ENCODE measurements at places on chromosomes 1 and 21. TPM values are rescaled to one million over a fixed set of nuclear protein-coding genes. Genes with fewer than 3 reads are reported as not detected.
A peak's percentile ranks its signal among the peaks of the same experiment; 100 is the strongest.

DNA sequence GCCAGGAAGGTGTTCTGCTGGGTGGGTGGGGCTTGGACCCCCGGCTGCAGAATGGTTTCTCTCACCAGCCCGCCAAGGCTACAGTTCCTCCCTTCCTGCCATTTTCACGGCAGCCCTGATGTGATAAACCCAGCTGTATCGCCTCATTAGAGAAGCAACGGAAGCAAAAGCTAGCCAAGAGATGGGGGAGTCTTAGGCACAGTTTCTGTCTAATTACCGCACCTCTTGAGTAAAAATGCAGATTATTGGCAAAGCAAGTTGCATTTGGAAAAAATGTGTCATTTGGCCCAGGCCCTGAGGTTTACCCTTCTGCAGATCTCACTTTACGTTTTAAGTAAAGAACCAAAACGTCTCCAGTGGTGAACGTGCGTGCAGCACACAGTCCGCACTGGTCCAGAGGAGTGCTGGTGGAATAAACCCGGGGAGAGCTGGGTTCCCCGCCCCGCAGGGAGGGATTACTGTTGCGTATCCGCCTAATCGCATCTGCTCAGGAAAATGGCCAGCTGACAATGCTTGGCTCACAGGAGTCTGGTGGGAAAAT, 109.9 kb downstream of the GALNT2 start:
- peak overlapping the region; percentile 7 for H3K27ac ChIP-seq
- no peaks in the 10 kb centered on the region for H3K36me3 ChIP-seq
- no peaks in the 10 kb centered on the region for H3K27me3 ChIP-seq
- peaks cover 47% of the 10 kb centered on the region for H3K4me1 ChIP-seq

The CFHR5 gene
- total RNA-seq, result not detected

The IL12RB2 gene
- total RNA-seq, result 3.3 TPM

The LHX8 gene
- not detected for total RNA-seq

DNA sequence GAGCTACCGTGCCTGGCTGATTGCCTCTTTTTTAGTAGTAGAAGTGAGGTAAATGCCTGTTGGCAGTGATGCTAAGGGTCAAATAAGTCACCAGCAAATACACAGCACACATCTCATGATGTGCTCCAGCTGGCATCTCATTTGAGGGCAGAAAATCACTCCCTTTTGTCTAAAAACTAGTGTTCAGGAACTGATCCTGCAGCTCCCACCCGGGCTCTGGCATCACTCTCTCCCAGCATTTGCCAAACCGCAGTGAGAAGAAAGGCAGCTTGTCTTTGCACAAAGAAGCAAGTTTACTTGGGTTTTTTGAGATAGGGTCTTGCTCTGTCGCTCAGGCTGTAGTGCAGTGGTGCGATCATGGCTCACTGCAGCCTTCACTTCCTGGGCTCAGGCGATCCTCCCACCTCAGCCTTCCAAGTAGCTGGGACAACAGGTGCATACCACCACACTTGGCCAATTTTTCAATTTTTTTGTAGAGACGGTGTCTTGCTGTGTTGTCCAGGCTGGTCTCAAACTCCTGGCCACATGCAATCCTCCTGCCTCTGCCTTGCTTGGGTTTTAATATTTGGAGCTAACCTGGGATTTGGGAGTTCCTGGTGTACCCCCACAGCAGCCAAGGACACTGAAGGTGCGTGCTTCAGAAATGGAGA, 4.1 kb downstream of the RBP7 start:
- DNase-seq, result no peak
- H3K36me3 ChIP-seq, result no peaks in the 10 kb centered on the region
- H3K4me1 ChIP-seq, result peaks cover 15% of the 10 kb centered on the region
- H3K27ac ChIP-seq, result no peak overlapping the region
- H3K4me3 ChIP-seq, result no peak overlapping the region

DNA sequence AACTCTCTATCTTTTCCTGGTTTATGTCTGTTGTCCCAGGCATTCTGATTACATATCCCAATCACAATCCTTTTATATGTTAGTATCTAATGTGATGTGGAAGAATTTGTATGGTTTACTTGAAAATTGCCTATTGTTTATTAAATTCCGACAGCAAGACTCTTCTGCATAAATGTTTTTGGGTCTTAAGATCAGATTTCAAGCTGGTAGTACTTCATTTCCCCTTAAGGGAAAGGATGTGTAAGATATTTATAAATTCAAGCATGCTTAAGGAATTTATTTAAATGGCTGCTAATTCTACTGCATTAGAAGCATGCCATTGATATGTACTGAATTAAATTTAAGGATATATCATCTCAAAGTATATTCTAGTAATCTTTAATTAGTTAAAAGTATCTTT, 20.4 kb upstream of the GPR88 start:
- no peak for DNase-seq
- H3K4me3 ChIP-seq, result no peak overlapping the region
- H3K27ac ChIP-seq, result no peak overlapping the region
- H3K36me3 ChIP-seq, result no peaks in the 10 kb centered on the region
- no peaks in the 10 kb centered on the region for H3K4me1 ChIP-seq

DNA sequence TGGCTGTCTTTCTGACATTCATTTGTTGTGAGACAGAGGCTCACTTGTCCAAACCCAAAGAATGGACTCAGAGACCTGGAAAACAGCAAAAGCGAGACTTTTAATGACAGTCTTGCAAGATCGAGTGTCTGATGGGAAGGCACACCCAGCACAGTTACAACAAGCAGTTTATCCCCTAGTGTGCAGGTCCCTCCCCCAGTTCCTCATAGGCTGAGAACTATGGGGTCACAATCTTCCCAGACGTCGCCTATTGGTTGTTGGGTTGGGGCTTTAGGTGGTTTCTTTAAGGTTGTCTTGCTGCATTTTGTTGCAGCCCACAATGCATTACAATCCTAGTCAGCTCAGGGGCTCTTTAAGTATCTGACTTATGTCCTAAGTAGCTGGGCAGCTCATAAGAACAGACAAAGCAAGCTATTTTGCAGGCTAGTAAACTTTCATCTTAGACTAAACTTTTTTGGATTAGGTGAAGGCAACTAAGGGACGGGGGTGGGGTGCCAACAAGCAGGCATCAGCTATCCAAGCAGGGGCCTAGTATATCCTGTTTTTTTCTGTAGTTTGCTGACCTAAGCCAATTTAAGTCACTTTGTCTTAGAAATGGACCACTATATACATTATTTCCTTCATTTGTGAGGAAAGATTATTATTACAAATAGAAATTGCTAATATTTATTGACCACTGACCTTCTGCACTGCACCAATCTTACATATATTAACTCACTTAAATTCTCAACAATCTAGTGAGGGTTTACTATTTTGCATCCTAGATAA, 151.8 kb downstream of the SETD4 start:
- no peak overlapping the region for H3K4me3 ChIP-seq
- no peaks in the 10 kb centered on the region for H3K36me3 ChIP-seq
- H3K27me3 ChIP-seq, result no peaks in the 10 kb centered on the region

DNA sequence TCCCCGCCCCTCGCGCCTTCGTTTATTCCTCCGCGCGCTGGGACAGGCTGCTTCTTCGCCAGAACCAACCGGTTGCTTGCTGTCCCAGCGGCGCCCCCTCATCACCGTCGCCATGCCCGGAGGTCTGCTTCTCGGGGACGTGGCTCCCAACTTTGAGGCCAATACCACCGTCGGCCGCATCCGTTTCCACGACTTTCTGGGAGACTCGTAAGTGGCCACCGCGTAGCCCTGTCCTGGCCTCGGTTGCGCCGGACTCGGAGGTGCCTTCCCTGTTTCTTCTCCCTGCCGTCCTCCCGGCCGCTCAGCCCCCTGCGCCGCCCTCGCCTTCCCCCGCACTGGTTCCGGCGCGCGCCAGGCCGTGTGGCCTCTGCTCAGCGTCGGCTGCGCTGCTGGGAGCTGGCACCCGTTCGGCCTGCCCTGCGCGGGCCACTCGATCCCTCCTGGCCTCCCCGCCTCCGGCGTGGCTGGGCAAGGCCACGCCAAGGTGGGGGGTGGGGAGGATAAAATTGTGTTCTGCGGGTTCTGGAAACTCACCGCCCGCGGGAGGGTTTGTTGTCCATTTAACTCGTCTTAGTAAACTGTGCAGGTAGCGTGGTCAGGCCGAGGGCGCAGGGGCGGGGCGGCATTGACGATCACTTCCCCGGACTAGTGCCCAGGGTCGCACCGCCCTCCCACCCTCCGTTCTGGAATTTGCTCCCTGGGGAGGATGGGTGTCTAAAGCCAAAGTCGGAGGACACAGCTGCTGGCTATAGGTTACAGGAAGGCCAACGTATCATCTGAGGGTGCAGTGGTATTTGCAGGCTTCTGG, at the start of gene PRDX6:
PRDX6 (plus strand) TSS at position 50 of the 808 bp plus-strand sequence; CDS start at position 113, 63 bp downstream.
- peaks cover 44% of the 10 kb centered on the region for H3K4me1 ChIP-seq
- DNase-seq, result peak; percentile 60
- H3K27ac ChIP-seq, result peak within 1 kb of the TSS; percentile 97
- no peaks in the 10 kb centered on the region for H3K27me3 ChIP-seq

- H3K27me3 ChIP-seq, result no peaks in the 10 kb centered on the region
- H3K4me3 ChIP-seq, result no peak overlapping the region
- H3K27ac ChIP-seq, result no peak overlapping the region
- DNase-seq, result no peak
Observed at GRCh38 chr1:73604739-73605138, 593.2 kb downstream of the LRRIQ3 start.

DNA sequence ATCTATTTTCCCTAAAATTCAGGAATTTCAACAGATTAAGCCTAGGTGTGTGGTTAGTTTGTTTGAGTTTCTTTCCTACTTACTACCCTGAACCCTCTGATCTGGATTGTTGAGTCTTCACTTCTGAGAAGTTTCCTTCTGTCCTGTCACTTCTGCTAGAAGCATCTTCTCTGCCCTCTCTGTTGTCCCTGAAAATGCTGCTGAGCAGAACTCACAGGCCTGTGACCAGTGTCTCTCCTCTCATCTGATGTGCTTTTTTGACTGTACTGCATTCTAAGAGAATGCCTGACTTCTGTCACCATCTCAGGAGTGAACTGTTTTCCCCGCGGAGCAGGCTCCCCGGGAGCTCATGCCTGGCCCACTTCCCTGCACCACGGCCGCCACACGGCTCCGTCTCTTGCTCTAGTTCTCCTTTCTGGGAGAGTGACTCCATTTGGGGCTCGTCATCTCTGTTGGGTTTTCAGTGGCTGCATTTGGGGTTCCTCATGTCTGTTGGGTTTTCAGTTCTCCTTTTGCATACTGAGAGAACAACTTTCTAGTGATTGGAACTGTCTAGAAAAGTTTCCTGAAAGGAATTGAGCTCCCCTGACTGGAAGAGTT, 77.9 kb downstream of the POFUT2 start:
- no peaks in the 10 kb centered on the region for H3K4me1 ChIP-seq
- H3K4me3 ChIP-seq, result no peak overlapping the region
- no peak for DNase-seq
- H3K27me3 ChIP-seq, result no peaks in the 10 kb centered on the region

DNA sequence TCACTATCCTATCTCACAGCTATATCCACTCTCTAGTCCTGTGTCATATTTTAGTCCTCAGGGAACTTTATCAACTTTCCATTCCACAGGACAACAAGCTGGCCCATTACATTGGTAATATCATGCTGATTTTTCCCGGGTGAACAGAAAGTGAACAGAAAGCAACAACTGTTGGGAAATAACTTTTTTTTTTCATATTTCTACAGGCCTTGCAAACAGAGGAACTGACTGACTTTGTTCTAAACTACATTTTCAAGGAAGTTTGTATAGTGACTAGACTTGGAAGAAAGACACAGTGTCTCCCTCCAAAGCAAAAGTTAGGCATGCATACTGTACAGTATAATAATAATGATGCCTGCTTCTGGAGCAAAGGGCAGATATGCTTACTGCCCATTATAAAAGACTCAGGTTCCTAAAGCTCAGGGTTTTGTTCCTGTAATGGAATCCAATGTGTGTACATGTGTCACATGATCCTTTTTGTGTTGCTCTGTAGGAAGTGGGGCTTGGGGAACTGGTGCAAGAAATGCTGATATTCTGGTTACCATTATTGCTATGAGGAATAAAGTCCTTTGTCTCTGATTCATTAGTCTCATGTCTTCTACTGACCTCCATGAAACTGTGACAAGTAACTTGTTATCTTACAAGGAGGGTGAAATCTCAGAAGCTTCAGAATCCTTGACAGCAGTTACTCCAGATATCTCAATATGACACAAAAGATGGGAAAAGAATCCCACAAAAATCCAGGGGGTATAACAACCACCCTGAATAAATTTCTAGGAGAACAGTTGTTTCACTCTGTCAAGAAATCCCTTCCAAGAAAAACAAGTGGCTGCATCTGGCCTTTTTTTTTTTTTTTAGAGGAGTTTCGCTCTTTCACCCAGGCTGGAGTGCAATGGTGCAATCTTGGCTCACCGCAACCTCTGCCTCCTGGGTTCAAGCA, 17.7 kb upstream of the NTPCR start:
- no peaks in the 10 kb centered on the region for H3K36me3 ChIP-seq
- no peaks in the 10 kb centered on the region for H3K27me3 ChIP-seq
- H3K4me1 ChIP-seq, result peaks cover 5% of the 10 kb centered on the region
- no peak overlapping the region for H3K4me3 ChIP-seq

The ZNF695 gene
- not detected for total RNA-seq

DNA sequence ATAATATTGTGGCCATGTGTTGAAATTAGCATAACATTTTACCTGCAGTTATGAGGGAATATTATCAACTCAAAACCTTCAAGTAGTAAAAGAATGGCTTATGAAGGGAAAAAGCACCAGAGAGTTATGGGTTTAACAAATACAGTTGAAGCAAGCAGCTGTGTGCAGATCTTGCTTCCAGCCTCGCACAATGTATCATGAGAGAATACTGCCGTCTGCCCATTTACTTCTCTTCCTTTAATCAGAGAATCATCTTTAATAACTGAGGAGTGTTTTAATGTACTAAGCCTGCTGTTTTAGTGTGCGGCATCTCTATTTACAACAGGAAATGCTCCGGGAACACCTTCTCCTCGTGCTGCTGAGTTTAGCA, 120.9 kb downstream of the ATG4C start:
- no peaks in the 10 kb centered on the region for H3K36me3 ChIP-seq
- H3K27ac ChIP-seq, result no peak overlapping the region
- H3K4me1 ChIP-seq, result no peaks in the 10 kb centered on the region
- no peak overlapping the region for H3K4me3 ChIP-seq
- H3K27me3 ChIP-seq, result no peaks in the 10 kb centered on the region

DNA sequence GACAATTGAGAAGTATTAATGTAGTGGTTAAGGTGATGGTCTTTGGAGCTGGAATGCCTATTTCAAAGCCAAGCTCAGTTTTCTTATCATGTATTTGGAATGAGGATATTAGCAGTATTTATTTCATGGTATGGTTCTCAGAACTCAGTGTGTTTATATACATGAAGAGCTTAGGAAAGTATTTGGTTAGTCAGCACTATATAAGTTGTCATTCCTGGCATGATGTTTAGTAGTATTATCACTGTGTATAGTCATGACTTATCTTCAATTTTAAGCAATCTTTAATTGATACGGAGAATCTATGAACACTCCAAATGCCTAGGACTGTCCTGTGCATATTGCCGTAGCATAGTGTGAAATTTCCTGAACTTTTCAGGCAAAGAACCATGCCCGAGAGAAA, 501.9 kb upstream of the USP24 start:
- no peaks in the 10 kb centered on the region for H3K36me3 ChIP-seq
- H3K4me3 ChIP-seq, result no peak overlapping the region
- H3K27me3 ChIP-seq, result no peaks in the 10 kb centered on the region

- no peak overlapping the region for H3K27ac ChIP-seq
- DNase-seq, result no peak
- no peaks in the 10 kb centered on the region for H3K4me1 ChIP-seq
Observed at GRCh38 chr1:207097871-207098324, 6.1 kb upstream of the C4BPA start.

GRCh38 chr1:10649517-10650201, 146.8 kb downstream of the CASZ1 start:
- DNase-seq, result no peak
- H3K4me3 ChIP-seq, result no peak overlapping the region
- peaks cover 5% of the 10 kb centered on the region for H3K4me1 ChIP-seq

GRCh38 chr1:3892748-3893147, 7.3 kb downstream of the C1orf174 start:
- DNase-seq, result peak; percentile 75
- no peak overlapping the region for H3K4me3 ChIP-seq
- peaks cover 3% of the 10 kb centered on the region for H3K36me3 ChIP-seq
- peaks cover 6% of the 10 kb centered on the region for H3K4me1 ChIP-seq

- no peak for DNase-seq
- H3K4me3 ChIP-seq, result no peak overlapping the region
- H3K36me3 ChIP-seq, result no peaks in the 10 kb centered on the region
Observed at GRCh38 chr1:204673909-204674649, 11.5 kb downstream of the LRRN2 start.

Measured in body of pancreas (tissue), 4 donors.